Esophagus squamous epithelium (tissue), 5 donors: ENCODE measurements at places on chromosomes 1 and 21. TPM values are rescaled to one million over a fixed set of nuclear protein-coding genes. Genes with fewer than 3 reads are reported as not detected.

GRCh38 chr1:158037008-158037865 lies 43.8 kb downstream of the KIRREL1 start:
- DNase-seq: no peak

DNA sequence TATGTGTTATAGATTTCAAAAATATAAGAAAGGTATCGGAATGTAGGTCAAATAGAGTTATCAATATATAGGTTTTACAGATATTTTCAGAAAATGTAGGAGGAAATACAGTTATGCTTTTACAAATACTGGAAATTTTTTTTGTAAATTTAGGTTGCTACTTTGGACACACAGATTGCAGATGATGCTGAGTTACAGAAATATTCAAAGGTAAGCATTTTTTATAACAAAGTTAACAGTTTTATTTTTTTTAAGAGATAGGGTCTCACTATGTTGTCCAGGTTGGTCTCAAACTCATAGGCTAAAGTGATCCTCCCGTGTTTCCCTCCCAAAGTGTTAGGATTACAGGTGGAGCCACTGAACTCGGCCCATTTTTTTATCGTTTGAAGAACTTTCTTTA lies 66.0 kb downstream of the PATJ start:
- DNase-seq: no peak

GRCh38 chr1:31624309-31624708 lies 6.8 kb downstream of the HCRTR1 start:
- no peak for DNase-seq

DNA sequence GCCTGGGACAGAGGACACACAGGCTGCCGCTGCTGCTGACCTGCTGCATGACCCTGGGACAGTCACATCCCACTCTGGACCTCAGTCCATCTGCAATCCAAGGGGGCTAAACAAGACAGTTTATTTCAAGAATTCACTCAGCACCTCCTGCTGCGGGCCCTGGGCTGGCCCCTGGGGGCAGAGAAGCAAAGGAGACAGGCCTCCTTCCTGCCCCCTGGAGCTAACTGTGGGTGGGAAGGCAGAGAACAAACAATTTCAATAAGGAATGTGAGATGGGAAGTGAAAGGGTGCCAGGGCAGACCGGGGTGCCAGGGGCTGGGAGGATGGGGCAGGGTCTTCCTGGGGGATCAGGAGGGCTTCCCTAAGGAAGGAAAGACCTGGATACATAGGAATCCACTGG lies 60.0 kb downstream of the TAS1R2 start:
- no peak for DNase-seq

DNA sequence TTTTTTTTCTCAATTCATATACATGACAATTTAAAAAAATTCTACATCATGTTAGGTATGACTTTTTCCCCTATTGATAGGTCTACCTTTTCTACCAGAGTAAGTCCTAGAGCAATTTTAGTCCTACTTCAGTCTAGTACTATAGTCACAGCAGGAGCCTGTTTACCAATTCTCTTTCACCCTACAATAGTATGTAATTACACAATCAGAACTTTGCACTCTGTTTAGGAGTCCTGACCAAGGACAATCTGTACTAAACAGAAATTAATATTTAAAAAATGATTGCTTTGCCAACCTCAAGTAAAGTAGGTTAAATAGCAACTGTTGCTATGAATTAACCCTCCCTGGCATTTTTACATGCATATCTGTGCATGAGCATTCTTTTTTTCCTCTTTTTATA lies 810 bp upstream of the CYP4A11 start:
- DNase-seq: no peak

DNA sequence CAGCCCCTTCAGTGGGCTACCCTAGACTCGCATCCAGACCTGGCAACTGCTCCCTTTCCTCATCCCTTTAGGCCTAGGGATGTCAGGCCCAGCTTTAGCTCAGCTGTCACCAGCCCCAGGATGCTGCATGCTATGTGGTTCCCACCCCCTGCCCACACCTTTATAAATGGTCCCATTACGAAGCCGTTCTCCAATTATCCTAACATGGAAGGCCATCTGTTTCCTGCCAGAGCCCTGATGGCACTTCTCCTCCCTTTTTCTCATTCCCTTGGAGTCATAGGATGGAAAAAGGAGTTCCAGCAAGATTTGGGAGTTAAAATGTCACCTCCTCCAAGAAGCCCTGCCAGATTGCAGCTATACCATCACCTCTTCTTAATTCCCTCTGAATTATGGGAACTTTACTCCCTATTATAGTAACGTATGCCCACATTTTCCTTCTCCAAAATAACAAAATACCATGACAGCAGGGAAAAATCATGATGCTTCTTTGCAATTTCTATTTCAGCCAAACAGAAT lies 205.0 kb upstream of the GRIK3 start:
- DNase-seq: no peak

DNA sequence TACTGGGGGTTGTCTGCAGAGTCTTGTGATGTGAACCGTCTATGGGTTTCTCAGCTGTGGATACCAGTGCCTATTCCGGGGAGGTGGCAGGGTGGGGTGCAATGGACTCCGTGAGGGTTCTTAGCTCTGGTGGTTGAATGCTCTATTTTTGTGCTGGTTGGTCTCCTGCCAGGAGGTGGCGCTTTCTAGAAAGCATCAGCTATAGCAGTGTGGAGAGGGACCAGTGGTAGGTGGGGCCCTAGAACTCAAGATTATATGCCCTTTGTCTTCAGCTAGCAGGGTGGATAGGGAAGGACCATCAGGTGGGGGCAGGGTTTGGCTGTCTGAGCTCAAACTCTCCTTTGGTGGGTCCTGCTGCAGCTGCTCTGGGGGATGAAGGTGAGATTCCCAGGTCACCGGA lies 127.3 kb upstream of the PLD5 start:
- DNase-seq: no peak

DNA sequence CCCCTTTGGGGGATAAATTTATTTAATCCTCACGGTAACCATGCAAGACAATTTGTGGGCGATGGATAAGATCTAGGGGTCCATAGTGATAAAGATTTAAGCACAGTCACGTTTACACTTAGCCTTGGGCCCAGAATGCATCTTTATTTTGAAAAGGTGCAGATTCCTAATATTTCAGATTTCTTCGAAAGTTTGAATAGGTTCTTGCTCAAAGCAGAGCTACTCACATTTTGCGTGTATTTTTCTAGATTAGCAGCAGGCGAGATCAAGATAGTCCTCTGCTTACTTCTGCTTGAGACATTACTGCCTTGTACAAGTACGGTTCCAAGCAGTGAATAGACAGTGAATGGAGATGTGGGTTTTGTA lies 647 bp downstream of the TSEN15 start:
- no peak for DNase-seq

GRCh38 chr1:35452106-35452774 lies 105.0 kb downstream of the KIAA0319L start:
- no peak for DNase-seq

DNA sequence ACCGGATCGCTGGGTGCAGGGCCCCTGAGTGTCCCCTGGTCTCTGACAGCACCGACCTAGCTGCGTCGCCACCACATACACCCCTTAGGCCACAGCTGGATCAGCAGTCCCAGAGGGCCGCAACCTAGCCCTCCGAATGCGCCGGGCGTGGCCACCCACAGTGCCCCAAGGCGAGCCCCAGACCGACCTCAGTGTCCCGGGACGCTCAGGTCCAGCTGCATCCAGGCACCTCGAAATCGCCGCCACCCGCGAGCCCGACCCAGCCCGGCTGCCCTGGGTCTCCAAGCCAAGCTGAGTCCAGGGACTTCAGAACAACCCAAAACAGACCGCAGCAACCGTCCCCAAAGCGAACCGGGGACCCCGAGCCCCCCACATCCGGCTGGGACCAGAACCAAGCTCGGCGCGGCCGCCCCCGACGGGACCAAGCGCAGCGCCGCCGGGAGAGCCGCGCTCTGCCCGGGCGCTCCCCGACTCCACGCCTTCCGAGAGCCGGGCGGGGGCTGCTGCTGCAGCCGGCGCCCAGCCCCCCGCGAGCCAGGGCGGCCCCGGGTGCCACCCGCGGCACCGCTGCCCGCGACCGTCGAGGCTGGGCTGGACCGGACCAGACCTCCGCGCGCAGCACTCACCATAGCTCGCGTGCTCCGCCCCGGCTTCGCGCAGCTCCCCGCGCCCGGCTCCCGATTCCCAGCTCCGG lies 54.6 kb upstream of the ECE1 start:
- DNase-seq: no peak

DNA sequence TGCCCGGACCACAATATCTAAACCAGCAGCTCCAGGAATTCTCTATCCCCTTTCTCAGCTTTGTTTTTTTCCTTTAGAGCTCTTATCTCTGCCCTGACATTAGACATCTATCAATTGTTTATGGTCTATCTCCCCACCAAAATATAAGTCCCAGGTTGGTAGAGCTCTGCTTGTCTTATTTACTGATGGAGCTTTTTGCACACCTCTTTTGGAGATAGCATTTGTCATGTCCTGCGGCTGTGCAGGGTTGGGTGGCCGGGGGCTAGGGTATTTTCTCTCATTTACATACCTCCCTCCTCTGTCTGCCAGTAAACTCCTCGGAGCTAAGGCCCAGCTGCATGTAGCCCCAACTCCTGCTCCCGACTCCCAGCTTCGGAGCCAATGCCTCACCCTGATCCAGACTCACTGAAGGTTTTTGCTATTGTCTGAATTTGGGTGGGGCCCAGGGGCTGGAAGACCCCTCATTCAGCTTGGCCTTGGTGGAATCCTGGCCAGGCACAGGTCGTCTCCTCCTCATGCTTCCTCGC lies 11.1 kb upstream of the PDE9A start:
- no peak for DNase-seq

- no peak for DNase-seq
Measured at GRCh38 chr1:94989398-94989797, 62.5 kb upstream of the CNN3 start.

MROH9 gene
- not detected for total RNA-seq

OR2AK2 gene
- total RNA-seq: not detected

SPRR1B gene
- 853 TPM for total RNA-seq

HNRNPR gene
- 84.1 TPM for total RNA-seq

RHBG gene
- total RNA-seq: 1.5 TPM

C8A gene
- total RNA-seq: not detected

ILF2 gene
- 166 TPM for total RNA-seq

CAMK2N1 gene
- total RNA-seq: 3.1 TPM

FCMR gene
- not detected for total RNA-seq
